Stimulated activated CD8-positive, alpha-beta memory T cell treated with anti-CD3 and anti-CD28 coated beads, Interleukin-7, amount 100 ng/mL, for 24 hours (primary cell): ENCODE measurements at places on chromosomes 16 and 17.

- DNase-seq, result no peak
These were observed 3.6 kb upstream of the HS3ST3B1 start for GRCh38 chr17:14297161-14297851.

DNA sequence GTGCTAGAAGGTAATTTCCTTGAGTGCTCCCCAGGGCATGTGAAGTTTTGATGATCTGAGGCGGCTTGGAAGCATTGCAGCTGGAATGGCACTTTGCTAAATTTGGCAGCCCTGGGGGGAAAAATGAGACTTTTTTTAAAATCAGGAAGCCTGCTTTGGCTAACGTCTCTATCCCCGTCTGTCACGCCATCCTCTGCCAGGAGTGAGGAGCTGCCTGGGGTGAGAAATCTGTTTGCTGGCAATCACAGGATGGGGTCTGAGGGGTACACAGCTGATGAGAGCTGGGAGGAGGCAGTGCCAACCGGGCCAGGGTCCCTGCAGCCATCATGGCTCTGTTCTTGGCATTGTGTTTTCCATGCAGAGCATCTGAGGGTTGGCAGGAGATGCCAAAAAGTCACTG, 2.0 kb downstream of the ABCC12 start:
- no peak for DNase-seq

DNA sequence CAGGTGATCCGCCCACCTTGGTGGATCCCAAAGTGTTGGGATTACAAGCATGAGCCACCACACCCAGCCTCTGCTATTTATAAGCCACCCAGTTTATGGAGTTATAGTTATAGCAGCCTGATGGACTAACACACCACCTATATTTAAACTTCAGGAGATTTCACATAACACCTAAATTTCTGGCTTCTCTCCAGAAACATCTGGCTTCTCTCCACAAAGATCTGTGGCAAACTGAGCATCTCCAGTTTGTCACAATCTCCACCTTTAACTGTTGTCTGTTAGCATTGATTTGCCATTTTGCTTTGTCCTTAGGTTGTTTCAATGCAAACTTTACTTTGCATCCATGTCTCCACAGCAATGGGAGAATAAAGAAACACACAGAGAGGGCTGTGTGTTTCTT, 39.6 kb downstream of the GDE1 start:
- no peak for DNase-seq

DNA sequence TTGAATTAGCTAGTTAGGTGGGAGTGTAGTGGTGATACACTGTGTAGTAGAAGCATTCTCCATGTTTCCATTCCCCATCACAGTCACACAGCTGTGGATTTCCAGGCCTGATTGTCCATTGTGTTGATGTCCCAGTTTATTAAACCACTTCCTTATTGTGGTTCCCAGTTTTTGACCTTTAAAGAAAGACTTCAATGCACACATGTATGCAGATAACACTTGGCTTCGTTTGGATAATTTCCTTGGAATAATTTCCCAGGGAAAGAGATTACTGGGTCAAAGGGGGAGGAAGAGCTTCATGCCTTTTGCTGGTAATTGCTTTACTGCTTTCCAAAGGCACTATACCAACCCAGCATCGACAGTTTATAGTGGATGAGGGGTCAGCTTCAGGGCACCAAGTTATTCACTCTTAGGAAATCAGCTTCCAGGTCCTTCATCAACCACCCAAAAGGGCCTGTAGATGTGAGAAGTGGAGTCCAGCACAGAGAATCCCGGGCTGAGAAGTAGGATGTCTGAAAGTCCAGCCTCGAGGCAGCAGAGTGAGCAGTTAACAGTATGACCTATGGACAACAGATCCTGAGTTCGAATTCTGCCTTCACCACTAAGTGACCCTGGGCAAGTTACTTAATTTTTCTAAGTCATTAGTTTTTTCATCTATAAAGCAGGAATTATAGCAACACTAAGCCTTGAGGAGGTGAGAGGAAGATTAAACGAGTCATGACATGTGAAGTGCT, 31.3 kb upstream of the TNS4 start:
- DNase-seq, result no peak

DNA sequence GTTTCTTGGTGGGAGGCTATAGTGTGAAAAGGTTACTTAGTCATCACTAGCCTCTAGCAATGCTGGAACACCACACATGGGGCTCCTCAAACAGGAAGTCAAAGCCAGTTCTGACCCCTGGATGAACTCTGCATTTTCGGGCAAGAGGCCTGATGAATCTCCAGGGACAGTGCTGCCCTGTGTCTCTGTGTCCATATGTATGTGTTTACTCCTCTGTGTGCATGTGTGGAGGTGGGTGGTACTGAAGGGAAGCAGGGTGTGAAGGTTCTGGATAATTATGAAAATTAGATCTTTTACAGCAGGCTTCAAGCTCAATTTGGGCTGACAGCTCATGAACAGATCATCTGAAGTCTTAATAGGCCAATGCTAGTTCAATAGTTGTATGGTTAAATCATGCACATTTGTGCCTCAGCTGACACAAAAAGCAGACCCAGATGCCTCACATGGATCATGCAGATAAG, 133.6 kb downstream of the SNX11 start:
- no peak for DNase-seq

GRCh38 chr17:75269844-75270217, 1.2 kb downstream of the MIF4GD start:
- no peak for DNase-seq

GRCh38 chr17:77526728-77527350, 386.1 kb downstream of the SEC14L1 start:
- DNase-seq, result no peak

DNA sequence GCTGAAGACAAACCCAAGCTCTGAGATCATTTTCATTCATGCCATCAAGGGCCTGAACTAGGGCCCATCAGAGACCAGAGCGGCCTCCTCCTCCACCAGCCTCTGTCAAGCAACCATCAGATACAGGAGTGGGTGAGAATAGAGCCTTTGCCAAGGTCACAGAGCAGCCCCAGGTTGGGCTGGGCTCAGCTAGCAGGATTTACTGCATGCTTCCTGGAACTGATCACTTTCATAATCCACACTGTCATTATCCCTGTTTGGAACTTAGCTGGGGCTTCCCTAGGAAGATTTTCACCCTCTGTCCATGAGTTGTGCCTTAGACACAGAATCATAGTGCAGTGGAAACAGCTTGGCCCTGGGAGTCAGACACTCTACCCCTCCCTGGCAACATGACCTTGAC, 5.1 kb downstream of the MT4 start:
- DNase-seq, result no peak

GRCh38 chr17:14270508-14270907, 30.4 kb upstream of the HS3ST3B1 start:
- DNase-seq, result no peak

DNA sequence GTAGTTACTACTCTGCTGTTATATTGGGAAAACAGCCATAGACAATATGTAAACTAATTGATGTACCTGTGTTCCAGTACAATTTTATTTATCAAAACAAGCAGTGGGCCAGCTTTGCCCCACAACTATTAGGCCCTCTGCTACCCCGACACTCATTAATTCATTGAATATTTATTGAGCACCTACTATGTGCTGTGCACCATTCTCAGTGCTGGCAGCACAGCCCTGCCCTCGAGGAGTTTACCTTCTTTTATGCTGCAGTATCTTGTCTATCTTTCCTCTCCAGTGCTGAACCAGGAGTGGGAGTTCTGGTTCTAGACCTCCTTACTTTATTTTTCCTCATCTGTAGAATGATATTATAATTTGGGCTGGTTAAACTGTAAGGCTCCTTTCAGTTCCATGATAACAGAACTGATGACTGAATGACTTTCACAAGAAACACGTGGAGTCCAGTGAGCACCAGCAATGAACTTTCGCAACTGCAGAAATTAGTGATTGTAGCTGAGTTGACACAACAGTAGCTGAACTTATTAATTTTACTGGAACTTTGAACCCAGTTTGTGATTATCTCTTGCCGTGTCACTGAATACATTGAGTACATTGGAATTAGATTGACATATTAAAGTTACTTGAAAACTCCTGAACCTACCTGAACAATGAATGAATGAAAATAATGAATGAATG, 2.4 kb downstream of the GOSR2 start:
- no peak for DNase-seq

GRCh38 chr16:78365366-78365765, 265.9 kb downstream of the WWOX start:
- DNase-seq, result no peak

DNA sequence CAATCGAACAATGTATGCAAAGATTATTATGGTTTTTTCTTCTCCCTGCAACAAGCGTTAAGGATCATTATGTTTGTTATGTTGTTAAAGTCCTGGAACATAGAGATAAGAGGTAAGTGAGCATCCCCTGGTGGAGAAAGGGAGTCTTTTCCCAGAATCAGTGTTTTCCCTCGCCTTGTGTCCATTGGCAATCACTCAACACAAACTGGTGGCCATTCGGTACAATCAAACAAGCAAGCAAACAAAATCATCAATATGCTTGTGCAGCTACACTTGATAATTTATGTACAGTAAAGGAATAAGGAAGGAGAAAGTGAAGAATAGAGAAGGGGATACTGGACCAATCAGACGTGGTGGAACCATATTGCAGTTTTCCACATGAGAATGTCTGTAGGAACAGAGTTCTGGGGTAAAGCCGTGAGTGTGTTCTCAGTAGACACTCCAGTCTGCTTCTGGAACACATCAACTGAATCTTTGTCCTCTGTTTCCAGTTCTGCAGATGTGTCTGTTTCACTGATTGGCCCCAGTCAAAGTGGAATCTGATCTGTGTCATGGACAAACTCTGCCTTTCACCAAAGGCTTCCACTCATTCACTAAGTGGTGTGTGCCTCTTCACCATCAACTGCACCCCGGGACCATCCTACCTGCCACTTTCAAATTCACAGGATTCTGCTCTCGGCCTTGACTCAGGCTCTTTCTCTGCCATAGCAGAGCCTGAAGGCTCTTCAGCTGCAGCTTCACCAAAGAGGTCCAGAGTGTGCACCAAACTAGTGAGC, 169.5 kb downstream of the AHSP start:
- no peak for DNase-seq

GRCh38 chr17:8944748-8945147, 20.8 kb downstream of the PIK3R5 start:
- DNase-seq, result no peak

DNA sequence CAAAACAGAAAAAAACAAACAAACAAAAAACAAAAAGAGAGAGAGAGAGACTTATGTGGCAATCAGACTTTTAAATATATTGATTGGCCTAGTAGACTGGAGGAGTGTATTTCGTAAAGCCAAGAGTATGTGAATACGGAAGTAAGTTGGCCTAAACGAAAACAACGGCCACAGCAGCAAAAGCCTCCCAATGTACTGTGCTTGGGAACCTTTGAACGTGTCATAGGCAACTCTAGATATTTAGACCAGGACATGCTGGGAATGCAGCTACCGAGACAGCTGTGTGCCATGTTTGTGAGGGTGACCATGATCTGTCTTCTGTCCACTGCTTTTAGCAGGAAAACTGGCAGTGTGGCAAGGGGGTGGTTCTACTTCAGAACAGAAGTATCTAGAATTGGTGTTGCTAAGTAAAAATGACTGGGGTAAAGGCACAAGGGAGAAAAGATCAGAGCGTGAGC, 7.4 kb downstream of the MAF start:
- DNase-seq, result no peak

DNA sequence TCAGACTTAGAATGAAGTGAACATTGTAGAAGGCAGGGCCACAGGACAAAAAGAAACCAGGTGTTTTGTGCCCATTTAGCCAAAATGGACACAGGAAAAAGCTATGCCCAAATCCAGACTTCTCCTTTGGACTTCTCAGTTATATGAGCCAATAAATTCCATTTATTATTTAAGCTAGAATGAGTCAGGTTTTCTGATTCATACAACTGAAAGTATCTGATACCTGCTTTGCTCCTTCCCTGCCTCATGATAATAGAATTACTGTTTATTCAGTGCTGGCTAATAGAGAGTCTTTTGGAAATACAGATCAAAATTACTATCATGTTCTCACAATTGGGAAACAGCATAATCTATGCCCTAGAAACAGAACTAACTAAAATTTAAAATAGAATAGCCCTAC, 8.7 kb upstream of the CPD start:
- no peak for DNase-seq

DNA sequence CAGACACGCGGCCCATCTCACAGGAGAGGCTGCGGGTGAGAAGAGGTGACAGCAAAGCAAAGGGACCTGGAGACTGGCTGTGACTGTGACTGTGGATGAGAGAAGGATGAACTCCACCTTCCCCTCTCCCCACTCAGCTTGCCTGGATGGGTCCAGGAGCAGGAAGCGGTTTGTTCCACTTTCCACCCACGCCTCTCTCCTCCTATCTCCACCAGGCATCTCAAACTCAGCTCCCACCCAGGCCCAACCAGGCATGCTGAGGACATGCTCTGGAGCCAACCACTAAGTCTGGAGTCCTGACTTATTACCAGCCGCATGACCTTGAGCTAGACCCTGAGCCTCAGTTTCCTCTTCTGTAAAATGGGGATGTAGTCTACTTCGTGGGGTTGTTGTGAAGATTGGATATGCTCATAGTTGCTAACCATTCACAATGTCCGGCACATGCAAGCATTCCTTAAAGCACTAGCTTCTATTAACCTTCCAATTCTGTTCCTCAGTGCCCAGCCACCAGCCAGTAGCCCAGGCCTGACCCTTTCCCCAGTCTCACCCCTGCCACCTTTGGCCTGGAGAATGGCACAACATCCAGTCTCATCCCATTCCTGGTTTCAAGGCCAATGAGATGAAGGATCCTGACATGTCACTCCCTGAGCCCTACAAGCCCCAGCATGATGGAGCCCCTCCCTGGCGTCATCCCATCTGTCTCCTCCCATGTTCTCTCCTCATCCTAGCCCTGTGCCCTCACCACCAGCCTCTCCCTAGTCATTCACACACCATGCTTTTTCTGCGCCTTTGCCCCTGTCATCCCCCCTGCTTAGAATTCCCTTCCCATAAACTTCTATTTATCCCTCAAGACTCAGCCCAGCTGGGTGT, 2.3 kb downstream of the GAS2L2 start:
- no peak for DNase-seq

GRCh38 chr16:16988963-16989362, 481.8 kb downstream of the XYLT1 start:
- DNase-seq, result no peak

DNA sequence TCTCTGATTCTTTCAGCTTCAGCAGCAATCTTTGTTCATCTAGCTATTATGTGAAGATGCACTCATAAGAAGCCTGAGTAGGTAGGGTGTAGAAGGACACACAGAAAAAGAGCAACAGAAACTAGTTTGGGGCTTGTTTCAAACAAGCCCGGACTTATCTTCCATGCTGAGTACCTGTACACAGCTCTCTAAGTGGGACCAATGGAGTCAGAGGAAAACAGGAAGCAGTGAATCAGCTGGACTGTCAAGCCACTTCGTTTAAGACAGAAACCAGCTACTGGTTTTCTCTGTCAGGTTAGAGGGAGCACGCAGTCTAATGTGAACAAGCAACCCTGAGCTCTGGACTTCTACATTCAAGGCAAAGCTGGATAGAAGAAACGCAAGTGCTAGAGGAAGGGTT, 16.0 kb downstream of the MAP2K6 start:
- no peak for DNase-seq

- no peak for DNase-seq
These were observed 22.8 kb downstream of the TAOK1 start for GRCh38 chr17:29412780-29413565.
